ENCODE measurements at places on chromosomes 6 and 20.

DNA sequence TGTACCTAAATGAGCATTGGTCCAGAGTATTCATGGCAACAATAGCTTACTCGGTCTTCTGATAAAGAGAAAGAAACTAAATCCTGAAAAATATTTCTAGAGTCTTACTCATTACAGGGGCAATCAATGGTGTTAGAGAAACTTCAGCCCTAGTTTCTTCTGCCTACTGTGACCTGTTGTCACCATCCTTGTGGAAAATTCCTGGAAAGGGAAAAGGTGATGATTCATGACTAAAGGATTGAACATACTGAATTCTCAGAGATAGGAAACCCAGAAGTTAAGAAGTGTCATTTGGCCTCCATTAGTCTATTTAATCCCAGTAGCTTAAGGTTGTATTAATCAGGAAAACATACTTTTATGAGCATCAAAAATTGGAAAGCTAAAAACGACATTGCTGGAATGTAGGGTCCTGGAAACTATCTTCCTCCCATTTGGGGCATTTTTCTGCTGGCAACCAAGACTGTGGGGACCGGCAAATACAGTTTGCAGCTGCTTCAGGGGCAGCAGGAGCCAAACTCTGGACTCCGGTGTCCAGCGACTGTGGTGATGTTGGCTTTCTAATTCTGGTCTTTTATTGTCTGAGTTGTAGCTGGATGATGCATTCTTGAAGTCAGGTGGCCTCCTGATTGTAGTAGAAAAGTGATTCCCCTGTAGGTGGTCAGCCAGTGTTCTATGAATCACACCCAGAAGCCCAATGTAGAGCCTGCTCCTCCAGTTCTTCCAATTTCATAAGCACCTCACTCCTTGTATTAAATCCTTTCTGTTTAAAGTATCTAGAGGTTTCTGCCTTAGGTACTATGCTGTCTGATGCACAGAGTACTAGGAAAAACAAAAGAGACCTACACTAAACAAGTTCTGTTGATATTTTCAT, 67.6 kb downstream of the LCA5 start:
- DNase-seq = no peak

DNA sequence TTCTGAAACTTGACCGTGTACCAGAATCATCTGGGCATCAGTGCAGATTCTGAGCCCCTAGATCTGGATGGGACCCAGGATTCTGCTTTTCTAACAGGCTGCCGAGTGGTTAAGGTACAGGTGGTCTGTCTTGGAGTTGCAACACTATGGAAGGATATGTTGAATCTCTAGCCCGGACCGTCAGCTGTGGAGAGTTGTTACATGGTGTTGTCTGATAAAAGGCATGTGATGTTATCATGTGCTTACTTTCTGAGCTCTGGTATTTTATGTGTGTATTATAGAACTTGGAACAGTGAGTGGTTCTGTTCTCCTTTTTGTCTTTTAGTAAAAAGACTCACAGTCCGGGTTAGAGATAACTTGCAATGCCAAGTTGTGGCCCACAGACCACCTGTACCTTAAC, 123.0 kb downstream of the JARID2 start:
- DNase-seq = no peak

GRCh38 chr20:58845706-58846105, 5.0 kb downstream of the GNAS-AS1 start:
- no peak for DNase-seq

DNA sequence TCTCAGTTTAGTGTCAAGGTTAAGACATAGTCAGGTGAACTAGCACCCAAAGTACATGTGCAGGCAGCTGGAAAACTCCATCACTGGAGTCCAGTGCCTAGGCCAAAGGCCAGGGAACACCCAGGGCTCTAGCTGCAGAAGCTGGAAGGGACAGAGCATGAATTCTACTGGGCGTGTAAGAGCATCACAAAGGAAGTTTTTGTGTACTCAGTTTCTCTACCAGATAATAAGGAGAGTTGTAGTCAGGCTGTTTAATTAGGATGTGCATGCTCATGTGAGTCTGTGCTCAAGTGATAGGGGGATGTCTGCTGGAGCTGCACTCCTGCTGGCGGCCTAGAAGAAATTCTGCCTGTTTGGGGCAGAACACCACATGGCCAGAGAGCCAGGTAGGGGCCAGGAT, 8.1 kb downstream of the L3MBTL1 start:
- DNase-seq = no peak

DNA sequence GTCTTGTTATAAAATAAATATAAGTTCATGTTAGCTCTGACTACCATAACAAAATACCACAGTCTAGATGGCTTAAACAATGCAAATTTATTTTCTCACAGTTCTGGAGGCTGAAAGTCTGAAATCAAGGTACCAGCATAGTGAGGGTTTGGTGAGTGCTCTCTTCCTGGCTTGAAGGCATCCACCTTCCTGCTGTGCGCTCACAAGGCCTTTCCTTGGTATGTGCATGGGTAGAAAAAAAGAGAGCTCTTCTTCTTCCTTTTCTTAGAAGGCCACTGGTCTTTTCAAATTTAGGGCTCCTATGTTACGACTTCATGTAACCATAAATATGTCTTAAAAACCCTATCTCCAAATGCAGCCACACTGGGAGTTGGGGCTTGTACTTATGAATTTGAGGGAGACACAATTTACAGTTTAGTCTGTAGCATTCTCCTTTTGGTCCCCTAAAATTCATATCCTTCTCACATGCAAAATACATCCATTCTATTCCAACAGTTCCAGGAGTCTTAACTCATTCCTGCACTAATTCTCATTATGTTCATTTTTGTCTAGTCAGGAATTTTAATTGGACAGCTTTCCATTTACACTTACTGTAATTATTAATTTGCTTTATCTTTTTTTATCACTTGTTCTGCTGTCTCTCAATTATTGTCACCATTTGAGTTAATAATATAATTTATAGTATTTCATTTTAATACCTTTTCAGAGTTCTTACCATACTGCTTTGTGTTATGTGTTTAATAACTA, 381.9 kb upstream of the EPHA7 start:
- no peak for DNase-seq

- no peak for DNase-seq
Measured at GRCh38 chr6:149936743-149937142, 5.1 kb upstream of the ULBP2 start.

DNA sequence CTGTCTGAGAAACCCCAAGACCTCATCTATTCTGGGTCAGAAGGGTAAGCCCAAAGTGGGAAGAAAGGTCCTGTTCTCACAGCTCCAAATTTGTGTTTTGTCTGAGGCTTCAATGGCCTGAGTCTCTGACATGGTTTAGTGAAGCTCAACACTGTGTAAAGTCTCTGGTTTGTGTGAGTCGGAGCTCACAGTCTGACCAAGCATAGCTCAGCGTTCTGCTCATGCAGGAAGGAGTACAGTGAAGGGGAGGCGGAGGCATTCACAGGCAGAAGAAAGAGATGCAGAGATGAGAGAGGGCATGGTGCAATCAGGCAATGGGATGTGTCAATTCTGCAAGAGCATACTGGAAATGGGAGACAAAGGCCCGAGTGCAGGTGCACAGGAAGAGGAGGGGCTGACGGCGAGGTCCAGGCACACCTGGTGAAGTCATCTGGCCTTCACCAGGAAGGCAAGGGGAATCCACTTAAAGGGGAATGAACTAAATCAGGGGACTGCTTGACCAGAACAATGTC, 463.0 kb upstream of the AGPAT4 start:
- no peak for DNase-seq
